Lower lobe of right lung (tissue), 2 donors: ENCODE measurements at places on chromosomes 6 and 20.

GRCh38 chr20:51156041-51156982, 133.4 kb upstream of the KCNG1 start:
- DNase-seq, result no peak
- no peak overlapping the region for H3K4me3 ChIP-seq
- no peaks in the 10 kb centered on the region for H3K4me1 ChIP-seq
- H3K36me3 ChIP-seq, result no peaks in the 10 kb centered on the region

DNA sequence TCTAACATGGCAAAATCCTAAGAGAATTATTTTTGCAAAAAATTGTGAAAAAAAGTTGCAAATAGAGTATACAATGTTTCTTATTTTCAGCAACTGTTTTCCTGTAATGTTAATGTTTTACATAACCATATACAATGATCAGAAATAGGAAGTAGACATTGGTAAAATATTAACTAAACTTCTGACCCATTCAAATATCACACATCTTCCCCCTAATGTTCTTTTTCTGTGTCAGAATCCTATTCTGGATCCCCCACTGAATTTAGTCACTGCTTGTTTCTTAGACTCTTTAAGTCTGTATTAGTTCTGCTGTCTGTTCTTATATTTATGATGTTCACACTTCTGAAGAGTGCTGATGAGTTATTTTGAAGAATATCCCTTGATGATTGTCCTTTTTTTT, 62.0 kb downstream of the HFE start:
- H3K27me3 ChIP-seq, result no peaks in the 10 kb centered on the region
- no peaks in the 10 kb centered on the region for H3K4me1 ChIP-seq
- no peak for DNase-seq
- no peak overlapping the region for H3K4me3 ChIP-seq
- H3K36me3 ChIP-seq, result no peaks in the 10 kb centered on the region

- no peaks in the 10 kb centered on the region for H3K27me3 ChIP-seq
- peaks cover 6% of the 10 kb centered on the region for H3K4me1 ChIP-seq
- DNase-seq, result no peak
- H3K4me3 ChIP-seq, result no peak overlapping the region
These were observed 117.2 kb downstream of the LCA5 start for GRCh38 chr6:79420054-79420453.

- no peaks in the 10 kb centered on the region for H3K27me3 ChIP-seq
- no peak overlapping the region for H3K4me3 ChIP-seq
- peaks cover 7% of the 10 kb centered on the region for H3K4me1 ChIP-seq
- no peak for DNase-seq
- no peak overlapping the region for H3K27ac ChIP-seq
These were observed 2.4 kb upstream of the EFHC1 start for GRCh38 chr6:52417675-52418111.

- H3K36me3 ChIP-seq, result no peaks in the 10 kb centered on the region
- no peak overlapping the region for H3K27ac ChIP-seq
- H3K27me3 ChIP-seq, result no peaks in the 10 kb centered on the region
- no peak for DNase-seq
These were observed 6.5 kb upstream of the NPBWR2 start for GRCh38 chr20:64113796-64114355.

- peaks cover 5% of the 10 kb centered on the region for H3K4me1 ChIP-seq
- H3K36me3 ChIP-seq, result no peaks in the 10 kb centered on the region
- DNase-seq, result no peak
- H3K27ac ChIP-seq, result peak overlapping the region; percentile 80
These were observed 82.0 kb downstream of the OR2B2 start for GRCh38 chr6:27830212-27830599.

GRCh38 chr20:39849171-39849570, 839.9 kb downstream of the MAFB start:
- H3K36me3 ChIP-seq, result no peaks in the 10 kb centered on the region
- no peak overlapping the region for H3K27ac ChIP-seq
- DNase-seq, result no peak
- H3K27me3 ChIP-seq, result no peaks in the 10 kb centered on the region
- H3K4me1 ChIP-seq, result peaks cover 24% of the 10 kb centered on the region

DNA sequence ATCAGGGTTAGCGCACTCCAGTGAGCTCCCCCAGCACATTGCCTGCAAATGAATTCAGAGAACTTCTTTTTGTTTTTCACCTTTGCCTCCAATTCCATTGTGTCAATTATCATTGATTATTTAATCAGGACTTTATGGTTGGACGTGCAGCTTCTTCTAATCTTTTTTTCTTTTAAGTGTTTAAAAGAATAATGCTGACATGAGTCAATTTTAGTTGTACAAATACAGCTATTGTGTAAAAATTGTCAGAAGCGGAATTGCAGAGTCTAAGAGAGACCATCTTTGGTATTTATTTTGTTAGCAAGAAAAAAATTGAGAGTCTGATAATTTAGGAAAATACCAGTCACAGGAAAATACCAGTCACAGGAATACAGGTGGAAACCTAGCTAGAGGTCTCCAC, 5.5 kb downstream of the ABT1 start:
- H3K36me3 ChIP-seq, result peaks cover 27% of the 10 kb centered on the region
- H3K27me3 ChIP-seq, result no peaks in the 10 kb centered on the region
- no peak overlapping the region for H3K27ac ChIP-seq
- H3K4me3 ChIP-seq, result no peak overlapping the region
- H3K4me1 ChIP-seq, result peaks cover 11% of the 10 kb centered on the region
